Ureter (tissue), 1 donor: ENCODE measurements at places on chromosomes 12 and 14.

- DNase-seq: no peak
Observed at GRCh38 chr12:124036171-124036598, 63.2 kb downstream of the ZNF664 start.

DNA sequence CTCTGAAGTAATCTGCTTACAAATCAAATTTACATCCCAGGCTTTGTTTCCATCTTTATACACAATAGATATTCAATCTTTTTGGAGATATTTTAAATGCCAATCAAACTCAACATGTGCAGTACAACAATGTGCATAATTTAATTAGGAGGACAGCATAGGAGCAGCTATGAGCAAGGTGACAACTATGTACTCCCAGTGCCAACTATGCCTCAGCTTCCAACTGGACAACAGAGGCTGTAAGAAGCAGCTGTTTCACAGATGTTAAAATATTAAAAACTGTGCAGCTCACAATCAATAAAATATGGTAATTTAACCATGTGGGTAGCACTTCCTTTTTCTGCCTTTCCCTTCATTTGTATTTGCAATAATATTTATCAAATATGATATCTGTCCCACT, 99.9 kb downstream of the ST8SIA1 start:
- DNase-seq: no peak

DNA sequence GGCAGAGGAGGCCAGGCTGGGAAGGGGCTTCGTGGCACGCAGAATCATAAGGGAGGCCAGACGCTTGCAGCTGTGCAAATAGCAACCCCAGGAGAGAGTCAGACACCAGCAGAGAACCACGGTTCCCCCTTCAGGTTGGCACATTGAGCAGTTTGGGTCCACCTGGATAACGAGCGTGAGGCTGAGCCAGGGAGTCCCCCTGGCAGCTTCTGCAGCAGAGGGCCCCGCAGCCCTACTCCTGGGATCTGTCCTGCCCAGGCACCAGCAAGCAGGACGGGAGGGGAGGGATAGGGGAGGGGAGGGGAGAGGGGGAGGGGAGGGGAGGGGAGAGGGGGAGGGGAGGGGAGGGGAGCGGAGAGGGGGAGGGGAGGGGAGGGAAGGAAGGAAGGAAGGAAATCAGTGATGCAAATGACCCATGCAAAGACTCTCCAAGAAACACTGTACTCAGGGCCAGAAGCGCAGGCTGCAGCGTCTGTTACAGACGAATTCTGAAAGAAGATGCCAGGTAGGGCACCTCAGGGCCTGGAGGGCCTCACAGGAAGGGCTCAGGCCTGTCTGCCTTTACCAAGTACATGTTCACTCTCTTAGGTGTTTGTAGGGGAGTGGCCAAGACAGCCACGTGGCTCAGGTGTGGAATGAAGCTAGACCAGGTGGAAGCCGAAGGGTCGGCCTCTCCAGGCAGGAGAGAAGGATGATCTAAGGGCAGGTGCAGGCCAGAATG, 32.3 kb upstream of the MMP17 start:
- DNase-seq: no peak

- no peak for DNase-seq
Observed at GRCh38 chr14:105888784-105889665, 362.6 kb downstream of the TMEM121 start.

GRCh38 chr12:124497039-124497438, 70.4 kb downstream of the NCOR2 start:
- DNase-seq: no peak

GRCh38 chr14:74080820-74081460, 3.3 kb downstream of the ALDH6A1 start:
- DNase-seq: no peak

DNA sequence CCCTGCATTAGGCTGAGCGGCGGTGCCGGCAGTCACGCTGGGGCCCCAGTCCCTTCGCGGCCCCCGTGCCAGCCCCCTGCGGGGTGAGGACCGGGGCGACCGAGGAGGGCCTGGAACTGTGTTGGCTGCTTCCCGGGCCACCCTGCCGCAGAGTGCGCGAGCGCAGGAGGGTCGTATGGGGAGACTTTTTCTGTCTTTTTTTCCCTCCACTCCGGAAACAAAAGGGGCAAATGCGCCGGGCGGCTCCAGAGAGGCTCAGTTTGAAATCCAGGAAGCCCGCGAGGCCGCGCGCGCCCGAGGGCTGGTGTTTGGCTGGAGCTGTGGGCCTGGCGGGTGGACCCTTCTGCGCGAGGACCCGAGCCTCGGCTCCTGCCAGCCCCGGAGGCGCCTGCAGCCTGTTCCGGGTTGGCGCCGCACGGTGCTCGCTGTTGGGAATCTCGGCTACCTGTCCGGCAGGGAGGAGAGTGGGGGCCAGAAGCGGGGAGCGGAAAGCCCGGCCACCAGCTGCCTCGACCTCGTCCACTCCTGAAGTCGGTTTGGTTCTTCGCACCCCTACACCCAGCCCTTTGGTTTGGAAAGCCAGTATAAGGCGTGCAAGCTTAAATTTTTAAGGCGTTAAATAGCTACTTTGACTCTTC, 638 bp downstream of the PLEKHG3 start:
- DNase-seq: no peak

GRCh38 chr14:54931101-54931500, 28.5 kb upstream of the GCH1 start:
- DNase-seq: no peak

DNA sequence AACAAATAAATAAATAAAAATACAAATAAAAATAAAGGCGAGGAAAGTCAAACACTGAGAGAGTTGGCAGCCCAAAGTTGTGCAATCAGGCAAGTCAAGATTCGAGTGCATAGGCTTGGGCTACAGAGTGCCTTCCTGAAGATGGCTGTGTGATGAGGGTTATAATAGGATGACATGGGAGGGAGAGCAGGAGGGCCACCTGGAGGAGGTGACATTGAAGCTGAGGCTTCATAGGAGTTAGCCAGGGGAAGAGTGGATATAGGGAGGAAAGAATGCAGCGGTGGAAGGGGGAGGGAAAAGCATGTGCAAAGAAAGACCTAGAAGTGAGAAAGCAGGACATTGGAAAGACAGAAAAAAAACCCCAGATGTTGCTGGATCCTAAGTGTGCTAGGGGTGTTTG, 53.1 kb downstream of the YEATS4 start:
- DNase-seq: no peak
